NCI-H1092 (cell line): ENCODE measurements at places on chromosomes 3 and 15.

GRCh38 chr15:75232826-75233503 lies 25.2 kb upstream of the GOLGA6C start:
- no peak for DNase-seq

DNA sequence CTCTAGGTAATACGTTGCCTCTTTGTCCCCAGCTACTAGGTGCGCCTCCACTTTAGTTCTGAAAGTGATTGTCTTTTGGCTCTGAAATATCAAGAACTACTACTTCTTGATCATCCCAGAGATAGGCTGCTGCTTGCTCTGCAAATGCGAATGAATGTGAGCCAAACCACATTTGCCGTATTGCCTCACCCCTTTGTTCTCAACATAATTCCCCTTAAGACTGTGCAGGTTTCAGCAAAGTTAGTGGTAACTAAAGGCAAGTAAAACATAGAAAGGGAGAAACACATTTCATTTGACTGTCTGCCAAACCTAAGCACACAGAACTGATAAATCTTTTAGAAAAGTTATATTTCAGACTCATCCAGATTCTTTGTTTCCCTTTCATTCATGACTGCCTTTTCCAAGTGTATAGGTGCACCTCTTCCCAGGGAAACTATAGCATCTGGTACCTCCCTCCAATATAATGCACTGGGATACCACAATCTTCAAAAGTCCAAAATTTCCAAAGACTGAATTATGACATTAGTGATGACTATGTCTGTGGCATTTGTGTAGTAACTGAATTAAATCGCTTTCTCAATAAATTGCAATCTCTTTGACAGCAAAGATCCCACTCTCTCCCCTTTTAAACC lies 720.6 kb upstream of the CBLB start:
- DNase-seq = no peak

GRCh38 chr3:171822431-171823106 lies 12.3 kb upstream of the PLD1 start:
- no peak for DNase-seq

- no peak for DNase-seq
These were observed 9.3 kb downstream of the PSTPIP1 start for GRCh38 chr15:77004189-77004588.

GRCh38 chr3:184277366-184277765 lies 1.5 kb downstream of the ECE2 start:
- no peak for DNase-seq

GRCh38 chr3:45413172-45413765 lies 24.9 kb downstream of the LARS2 start:
- no peak for DNase-seq

DNA sequence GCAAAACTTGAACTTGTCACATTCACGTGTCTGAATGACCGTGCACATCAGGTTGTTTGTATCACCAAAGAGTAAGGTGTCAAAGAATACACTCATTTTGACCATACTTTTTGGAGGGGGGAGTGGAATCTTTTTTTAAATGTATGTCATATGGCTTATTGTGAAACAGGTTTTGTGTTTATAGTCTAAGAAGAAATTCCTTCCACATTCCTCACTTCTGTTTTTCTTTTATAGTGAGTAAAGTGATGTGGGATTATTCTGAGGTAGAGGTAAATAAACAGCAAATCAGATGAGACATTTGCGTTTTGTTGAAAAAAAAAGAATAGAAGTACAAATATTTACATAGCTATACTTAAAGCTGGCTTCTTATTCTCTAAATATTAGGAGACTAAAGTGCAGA lies 33.0 kb downstream of the SRP14 start:
- DNase-seq = no peak

DNA sequence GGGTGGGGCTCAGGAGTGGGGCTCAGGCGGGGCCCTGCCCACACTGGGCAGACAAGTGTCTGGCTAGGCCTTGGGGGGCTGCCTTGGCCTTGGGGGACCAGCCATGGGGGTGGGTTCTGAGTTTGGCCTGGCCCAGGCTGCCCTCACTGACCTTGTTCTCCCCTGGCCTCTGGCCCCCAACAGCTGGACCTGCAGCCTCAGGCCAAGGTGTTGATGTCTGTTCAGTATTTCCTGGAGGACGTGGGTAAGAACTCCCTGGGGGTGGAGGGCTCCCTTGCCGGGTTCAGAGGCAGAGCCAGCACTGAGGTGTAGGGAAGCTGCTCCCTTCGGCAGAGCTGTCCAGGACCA lies 20.0 kb downstream of the PRKCD start:
- no peak for DNase-seq

GRCh38 chr3:38580450-38581382 lies 68.8 kb downstream of the SCN5A start:
- no peak for DNase-seq

DNA sequence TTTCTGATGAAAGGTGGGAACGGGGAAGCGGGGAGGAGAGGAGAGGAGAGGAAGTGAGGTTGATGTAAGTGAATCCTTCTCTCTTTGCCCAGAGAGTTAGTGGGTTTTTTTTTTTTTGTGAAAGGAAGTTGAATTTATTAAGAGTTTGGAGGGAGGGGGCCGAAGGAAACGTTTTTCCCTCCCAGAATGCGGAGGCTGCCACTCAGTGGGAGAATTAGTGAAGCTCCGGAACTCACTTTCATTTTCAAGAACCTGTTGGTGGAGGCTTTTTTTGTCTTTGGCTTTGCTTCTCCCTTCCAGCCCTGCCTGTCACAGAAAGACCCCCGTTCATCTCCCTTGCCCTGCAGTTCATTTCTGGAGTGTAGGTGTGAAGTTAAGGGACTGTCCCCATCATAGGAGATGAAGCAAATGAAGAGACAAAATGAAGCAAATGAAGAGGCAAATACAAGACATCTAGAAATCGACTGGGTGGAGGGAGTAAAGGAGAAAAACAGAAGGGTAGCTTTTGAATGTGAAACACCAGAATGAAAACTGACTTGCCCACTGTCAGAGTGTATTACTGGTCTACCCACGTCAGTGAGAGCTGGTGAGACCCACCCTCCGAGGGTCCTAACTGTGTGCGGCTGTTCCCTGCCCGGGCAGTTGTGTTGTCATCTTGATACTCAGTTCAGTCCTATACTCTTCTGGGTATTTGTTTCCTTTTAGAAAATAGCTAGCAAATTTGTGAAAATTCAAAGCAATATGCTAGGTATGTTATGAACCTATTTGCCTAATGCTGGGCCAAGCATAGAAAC lies 91.5 kb downstream of the ITPR1 start:
- DNase-seq = no peak

DNA sequence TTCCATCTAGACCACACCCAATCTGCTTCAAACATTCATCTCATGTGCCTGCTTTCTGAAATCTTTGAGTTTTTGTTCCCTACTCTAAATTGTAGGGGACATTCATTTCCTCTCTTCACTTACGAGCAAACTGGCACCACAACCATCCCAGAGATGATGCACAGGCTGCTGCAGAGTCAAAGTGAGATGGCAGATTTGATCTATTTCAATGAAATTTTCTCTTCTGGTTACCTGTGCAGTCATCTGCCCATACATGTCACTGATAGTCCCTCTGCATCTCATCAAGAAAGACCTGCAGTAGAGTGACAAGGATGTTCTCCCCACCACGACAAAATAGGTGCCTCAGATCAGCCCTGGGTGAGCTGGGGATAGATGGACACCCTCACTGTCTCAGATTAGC lies 118.2 kb upstream of the TNFAIP8L3 start:
- DNase-seq = no peak

GRCh38 chr15:61106889-61107288 lies 122.2 kb downstream of the RORA start:
- no peak for DNase-seq

DNA sequence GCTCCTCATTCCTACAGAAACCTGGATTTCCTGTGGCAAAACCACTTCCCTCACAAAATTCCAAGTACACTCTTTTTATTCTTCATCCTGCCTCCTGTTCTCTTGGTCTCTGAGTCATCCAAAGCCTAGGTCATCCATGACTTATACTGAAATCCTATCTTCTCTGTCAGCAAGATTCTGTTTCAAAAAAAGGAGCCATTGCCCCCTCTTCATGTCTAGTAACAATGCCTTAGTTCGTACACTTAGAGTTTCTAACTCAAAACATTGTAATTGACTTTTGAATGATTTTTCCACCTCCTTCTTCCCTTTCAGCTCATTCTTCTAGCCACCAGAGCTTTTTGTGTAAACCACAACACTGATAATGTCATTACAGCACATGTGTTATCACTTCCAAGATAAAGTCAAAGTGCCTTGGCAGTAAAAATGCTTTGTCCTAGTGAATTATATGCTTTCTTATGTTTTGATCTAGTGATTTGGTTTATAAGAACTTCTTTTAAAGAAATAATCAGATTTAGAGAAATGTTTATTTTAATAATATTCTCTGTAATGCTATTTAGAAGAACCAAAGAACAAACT lies 256.5 kb upstream of the NECTIN3 start:
- no peak for DNase-seq
